GM13977 (cell line): ENCODE measurements at places on chromosomes 12 and 14.

DNA sequence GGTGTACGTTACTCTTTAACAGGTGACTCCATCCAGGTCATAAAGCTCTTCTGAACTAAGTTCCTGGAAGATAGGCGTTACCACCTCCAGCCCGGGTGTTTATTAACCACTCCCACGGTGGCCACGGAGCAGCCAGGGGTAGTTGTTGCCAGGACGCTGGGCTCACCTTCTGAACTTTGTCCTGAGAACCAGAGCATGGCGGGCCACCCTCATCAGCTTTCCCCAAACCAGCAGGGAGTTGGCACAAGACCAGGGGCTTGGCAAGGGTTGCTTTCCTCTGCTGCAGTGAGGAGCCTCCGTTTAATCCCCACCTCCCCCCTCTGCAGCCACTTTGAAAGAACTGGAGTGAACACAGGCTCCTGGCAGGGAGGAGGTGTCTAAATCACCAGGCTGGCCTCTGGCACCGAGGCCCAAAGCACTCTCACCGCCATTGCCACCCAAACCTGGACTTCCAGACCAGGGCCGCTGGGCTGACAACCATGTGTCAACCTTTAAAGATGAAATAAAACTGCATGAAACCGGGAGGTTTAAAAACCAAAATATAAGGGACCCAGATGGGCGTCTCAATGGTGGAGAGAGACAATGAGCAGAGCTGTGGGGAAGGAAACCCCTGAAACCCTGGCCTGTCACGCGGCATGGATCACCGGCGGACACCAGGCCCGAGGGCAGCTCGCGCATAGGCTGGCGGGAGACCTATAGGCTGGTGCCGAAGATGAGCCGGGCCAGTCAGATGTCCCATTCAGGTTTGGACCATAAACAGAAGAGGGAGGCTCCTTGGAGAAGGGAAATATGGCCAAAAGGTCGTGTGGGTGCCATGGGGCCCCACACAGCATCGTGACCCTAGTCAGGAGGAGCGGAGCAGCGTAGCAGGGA, 30.9 kb upstream of the TDRD9 start:
- no peak for DNase-seq

- DNase-seq: no peak
Measured at GRCh38 chr14:94021416-94022157, 4.6 kb upstream of the OTUB2 start.

GRCh38 chr12:95259368-95259767, 41.8 kb downstream of the VEZT start:
- DNase-seq: no peak

- no peak for DNase-seq
Measured at GRCh38 chr12:107458163-107458562, 227.4 kb upstream of the PWP1 start.

GRCh38 chr12:13599176-13599575, 382.2 kb downstream of the GRIN2B start:
- no peak for DNase-seq

GRCh38 chr14:103528146-103528586, 830 bp upstream of the TRMT61A start:
- no peak for DNase-seq

DNA sequence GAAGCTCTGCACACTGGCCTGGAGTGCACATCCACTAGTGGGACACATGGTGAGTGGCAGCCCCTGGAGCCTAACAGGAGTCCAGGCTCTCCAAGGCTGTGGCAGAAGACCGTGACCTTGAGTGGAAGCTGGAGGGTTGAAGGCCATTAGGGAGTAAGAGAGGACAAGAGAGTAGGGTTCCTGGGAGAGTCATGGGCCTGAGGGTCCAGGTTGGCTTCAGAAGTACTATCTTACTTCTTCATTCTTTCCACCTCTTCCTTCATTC, 406 bp downstream of the IL23A start:
- DNase-seq: no peak

GRCh38 chr12:39831587-39832315, 212.1 kb upstream of the ABCD2 start:
- DNase-seq: no peak

DNA sequence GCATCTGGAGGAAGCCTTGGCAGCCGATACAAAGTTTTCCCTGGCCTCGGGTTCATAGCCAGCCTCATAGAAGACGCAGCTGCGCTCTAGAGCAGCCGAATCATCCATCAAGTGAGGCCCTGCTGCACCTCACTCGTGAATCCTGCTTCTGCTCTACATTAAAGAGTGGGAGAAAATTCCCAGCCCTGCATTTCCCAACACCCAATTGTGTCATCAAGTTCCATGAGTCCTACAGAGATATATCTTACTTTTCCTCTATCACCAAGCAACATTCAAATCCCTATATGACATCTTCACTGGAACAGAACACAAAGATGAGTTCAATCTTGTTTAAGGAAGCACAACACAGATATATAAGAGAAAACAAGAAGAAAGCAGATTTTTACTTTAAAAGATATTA, 139.3 kb downstream of the TTC7B start:
- DNase-seq: no peak

GRCh38 chr14:68771631-68772030, 21.2 kb downstream of the ZFP36L1 start:
- no peak for DNase-seq

GRCh38 chr12:87127272-87127671, 871.1 kb upstream of the MGAT4C start:
- DNase-seq: no peak

DNA sequence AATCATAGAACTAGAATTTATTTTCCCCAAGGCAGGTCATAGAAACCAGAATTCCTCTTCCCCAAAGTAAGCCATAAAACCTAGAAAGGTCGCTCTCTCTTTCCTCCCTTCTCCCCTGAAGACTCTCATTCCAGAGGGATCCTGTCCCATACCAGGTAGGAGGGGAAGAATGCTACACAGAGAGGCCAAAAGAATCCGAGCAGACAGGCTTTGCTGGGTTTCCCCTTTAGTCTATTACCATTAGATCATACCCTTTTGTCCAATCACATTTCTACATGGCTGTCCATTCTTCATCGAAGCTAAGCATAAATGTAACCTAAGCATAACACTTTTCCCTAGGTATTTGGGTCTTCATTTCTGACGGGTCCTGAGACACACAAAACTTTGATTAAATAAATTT, 204.5 kb downstream of the SPTSSA start:
- no peak for DNase-seq
